ENCODE measurements at places on chromosomes 6 and 20.

GRCh38 chr6:105227295-105227767 lies 47.5 kb upstream of the POPDC3 start:
- no peak for DNase-seq

GRCh38 chr6:47242483-47243386 lies 67.0 kb downstream of the TNFRSF21 start:
- DNase-seq = peak; percentile 79

DNA sequence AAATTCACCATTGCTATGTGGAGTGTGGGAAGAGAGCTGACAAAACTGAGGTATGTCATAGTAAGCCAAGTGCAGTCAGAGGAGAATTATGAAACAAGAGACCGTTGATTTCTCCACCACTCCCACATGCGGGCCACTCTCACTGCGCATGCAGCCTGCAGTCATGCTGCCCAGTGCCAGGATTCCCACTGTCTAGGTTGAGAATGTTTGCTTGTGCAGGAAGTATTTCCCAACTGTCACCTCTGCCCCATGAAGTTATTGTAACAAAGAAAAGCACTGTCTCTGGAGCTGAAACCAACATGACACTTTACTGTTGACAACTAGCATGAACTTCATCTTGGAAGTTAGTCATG lies 18.7 kb upstream of the SFT2D1 start:
- DNase-seq = no peak

- peak; percentile 77 for DNase-seq
Observed at GRCh38 chr6:160139420-160139851, 17.8 kb downstream of the SLC22A1 start.

GRCh38 chr6:112936504-112936903 lies 589.4 kb downstream of the RFPL4B start:
- no peak for DNase-seq

- DNase-seq = no peak
Observed at GRCh38 chr6:137105375-137105774, 60.6 kb upstream of the IL20RA start.

- peak; percentile 11 for DNase-seq
Observed at GRCh38 chr6:75381877-75382633, 97.5 kb upstream of the TMEM30A start.

GRCh38 chr6:16849280-16849987 lies 88.2 kb upstream of the ATXN1 start:
- DNase-seq = peak; percentile 9

DNA sequence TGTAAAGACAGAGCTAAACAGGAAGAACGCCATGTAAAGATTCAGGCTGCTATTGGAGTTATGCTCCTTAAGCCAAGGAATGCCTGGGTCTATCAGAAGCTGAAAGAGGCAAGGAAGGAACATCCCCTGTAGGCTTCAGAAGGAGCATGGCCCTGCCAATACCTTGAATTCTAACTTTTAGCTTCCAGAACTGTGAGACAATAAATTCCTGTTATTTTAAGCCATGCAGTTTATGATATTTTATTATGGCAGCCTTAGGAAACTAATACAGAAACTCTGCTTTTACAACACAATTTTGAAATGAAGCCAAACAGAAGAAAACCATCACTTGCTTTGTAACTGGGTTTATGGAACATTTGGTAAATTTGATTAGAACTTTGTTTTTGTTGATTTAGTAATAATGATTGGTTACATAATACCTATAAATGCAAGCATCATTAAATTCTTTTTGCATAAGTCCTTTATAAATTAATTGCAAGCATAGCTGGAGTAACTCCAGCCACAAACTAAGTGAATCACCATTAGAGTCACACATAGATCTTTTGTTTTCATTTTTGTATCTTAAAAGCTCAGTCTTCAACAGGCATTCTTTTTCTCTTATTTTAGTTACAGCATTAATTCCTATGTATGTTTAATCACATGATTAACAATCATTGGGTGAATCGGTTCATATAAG lies 33.5 kb upstream of the TSPYL1 start:
- DNase-seq = no peak

GRCh38 chr6:4369616-4370015 lies 234.2 kb upstream of the ECI2 start:
- DNase-seq = peak; percentile 57

DNA sequence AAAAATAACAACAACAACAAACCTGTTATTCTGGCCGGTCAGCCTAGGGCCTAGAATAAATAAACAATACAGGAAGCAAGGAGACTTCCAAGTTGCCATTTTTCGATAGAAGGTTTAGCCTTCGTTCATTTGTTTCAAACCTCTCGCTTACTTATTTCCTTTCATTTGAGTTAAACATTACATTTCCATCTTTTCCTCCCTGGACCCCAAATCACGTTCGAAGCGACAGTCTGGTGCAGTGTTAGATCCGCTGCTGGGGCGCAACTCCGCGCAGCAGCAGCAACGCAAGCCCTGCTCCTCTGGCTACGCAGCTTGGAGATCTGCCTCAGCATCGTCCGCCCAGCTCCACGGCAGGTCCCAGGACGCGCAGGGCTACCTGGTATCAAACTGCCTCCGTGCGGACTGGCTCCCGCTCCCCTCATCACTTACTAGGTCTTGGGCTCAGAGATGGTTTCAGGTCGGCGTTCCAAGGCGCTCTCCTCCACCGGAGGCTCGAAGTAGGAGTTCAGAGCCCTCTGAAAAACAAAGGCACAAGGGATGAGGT lies 530 bp downstream of the TDP2 start:
- DNase-seq = no peak

GRCh38 chr20:33065785-33066184 lies 12.1 kb downstream of the BPIFB3 start:
- no peak for DNase-seq

GRCh38 chr6:128515550-128516513 lies 4.6 kb downstream of the PTPRK start:
- DNase-seq = no peak

- no peak for DNase-seq
Observed at GRCh38 chr6:125144822-125145221, 8.8 kb upstream of the TPD52L1 start.

- DNase-seq = no peak
Observed at GRCh38 chr6:37572334-37572733, 72.6 kb upstream of the CCDC167 start.

DNA sequence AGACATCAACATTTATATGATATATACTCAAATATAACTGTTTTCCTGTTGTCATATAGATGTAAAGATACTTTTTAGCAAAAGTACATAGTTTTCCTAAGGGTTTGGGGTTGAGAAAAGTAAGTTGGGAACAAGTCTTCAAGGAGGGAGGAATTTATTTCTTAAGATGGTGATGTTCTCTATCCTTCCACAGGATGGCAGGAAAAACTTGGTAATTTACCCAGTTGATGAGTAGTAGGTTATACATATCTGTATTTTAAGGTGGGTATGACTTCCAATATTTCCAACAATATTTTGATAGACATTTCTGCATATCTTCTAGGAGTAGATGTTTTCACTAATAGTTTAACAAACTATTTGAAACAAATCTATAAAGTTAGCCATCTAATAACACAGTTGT lies 254.4 kb downstream of the RIMS1 start:
- DNase-seq = no peak

DNA sequence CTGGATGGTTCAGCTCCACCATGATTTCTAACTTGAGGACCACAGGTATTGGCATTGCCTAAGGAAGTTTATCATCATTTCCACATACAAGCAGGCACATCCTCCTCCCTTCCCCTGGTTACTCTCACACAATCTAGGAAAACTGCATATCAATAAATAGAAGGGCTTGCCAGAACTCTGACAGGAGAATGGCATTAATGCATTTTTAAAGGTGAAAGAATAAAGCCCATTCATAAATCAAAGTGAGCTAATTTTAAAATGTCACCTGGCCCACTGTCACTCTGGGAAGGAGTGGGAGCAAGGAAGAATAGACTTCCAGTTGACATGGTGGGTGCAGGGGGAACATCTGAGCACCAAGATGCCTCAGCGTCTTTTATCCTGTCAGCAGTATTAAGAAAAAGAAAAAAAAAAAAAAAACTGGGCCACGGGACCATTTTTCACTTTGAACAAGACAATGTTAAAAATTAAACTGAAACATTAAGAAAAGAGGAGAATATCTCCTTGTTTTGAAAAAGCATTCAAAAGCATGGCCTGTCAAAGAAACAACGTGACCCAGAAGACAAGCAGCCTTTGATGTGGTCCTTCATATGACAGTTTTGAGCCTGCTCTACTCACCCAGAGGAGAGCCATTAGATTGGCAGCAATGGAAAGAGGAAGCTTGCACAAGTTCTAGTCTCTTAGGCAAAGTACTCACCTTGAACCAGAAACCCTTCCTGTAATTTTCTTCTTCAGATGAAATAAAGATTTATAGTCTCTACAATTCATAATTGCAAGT lies 39.3 kb upstream of the SMLR1 start:
- DNase-seq = no peak

GRCh38 chr6:148367411-148368024 lies 24.9 kb downstream of the SASH1 start:
- DNase-seq = no peak

DNA sequence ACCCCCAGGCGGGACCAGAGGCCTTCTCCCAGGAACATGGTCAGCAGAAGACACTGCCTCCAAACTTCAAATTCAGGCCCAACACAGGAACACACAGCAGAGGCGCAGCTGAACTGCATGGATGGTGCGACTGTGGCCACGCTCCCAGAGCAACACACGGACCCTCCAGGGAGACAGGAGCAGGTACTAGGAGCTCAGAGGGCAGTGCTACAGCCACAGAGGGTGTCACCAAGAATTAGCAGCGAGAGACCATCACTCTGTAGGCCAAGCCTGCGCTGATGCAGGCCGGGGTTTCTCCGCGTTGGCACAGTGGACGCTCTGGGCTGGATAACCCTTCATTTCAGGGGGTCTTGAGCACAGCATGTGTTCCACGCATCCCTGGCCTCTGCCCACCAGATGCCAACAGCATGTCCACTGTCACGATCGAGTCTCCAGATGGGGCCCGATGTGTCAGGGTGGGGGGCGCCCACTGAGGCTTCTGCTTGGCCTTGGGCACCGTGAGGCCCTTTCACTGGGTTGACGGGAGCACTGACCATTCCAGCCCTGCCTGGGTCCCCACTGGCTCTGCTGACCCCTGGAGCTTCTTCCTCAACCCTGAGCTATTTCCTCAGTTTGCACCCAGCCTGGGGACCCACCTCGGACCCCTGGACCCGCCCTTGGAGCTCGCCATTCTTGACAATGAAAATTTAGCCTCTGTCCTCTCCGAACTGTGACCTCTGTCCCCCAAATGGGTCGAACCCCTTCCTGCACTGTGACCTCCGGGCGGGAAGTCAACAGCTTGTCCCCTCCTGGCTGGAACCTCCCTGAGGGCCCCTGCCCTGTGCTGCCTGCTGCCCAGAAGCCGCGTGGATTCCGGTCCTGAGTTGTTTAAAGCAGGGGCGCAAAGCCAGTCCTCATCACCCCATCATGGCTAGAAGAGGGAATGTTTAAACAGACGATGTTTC lies 239.4 kb downstream of the DLL1 start:
- DNase-seq = no peak
